AG08396 (cell line): ENCODE measurements at places on chromosomes 12 and 14.

GRCh38 chr14:35414365-35414764 is 9.8 kb upstream of the NFKBIA start:
- DNase-seq = no peak

- no peak for DNase-seq
Observed at GRCh38 chr12:91311081-91311480, 128.5 kb upstream of the DCN start.

DNA sequence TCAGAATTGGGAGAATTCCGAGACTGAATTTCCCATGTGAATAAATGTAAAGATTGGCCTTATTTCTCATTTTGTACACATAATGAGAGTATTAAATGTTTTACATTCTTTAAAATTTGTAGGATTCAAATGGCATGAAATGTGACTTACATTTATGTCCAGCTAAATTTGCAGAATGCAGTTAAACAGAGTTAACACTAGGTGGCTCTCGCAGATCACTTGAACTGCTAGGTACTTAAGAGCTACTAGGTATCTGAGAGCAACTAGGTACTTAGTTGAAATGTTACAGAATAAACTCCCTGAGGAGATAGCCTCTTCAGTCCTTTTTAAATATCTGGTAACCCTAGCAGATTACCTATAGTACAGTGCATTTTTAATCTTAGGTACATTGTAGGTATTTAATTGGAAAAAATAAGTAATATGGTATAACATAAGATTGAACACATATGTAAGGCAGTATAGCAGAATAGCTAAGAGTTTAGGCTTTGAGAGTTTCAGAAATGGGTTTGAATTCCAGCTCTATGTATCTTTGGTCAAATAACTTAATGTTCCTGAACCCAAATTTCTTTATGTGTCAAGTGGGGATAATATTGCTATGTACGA is 73.8 kb downstream of the KIAA0586 start:
- peak; percentile 16 for DNase-seq

GRCh38 chr12:127620735-127621355 is 646.1 kb upstream of the TMEM132C start:
- no peak for DNase-seq

GRCh38 chr12:14567351-14568162 is at the start of gene PLBD1:
PLBD1 (minus strand) TSS chr12:14567883; CDS start chr12:14567696, 187 bp downstream.
- peak; percentile 43 for DNase-seq

- DNase-seq = no peak
Observed at GRCh38 chr12:87491089-87491488, 538.1 kb downstream of the C12orf50 start.

GRCh38 chr12:55024575-55024974 is 4.8 kb downstream of the NEUROD4 start:
- no peak for DNase-seq
